ENCODE measurements at places on chromosomes 12 and 14.

- DNase-seq: no peak
These were observed 1638.1 kb upstream of the SEL1L start for GRCh38 chr14:83171761-83172160.

DNA sequence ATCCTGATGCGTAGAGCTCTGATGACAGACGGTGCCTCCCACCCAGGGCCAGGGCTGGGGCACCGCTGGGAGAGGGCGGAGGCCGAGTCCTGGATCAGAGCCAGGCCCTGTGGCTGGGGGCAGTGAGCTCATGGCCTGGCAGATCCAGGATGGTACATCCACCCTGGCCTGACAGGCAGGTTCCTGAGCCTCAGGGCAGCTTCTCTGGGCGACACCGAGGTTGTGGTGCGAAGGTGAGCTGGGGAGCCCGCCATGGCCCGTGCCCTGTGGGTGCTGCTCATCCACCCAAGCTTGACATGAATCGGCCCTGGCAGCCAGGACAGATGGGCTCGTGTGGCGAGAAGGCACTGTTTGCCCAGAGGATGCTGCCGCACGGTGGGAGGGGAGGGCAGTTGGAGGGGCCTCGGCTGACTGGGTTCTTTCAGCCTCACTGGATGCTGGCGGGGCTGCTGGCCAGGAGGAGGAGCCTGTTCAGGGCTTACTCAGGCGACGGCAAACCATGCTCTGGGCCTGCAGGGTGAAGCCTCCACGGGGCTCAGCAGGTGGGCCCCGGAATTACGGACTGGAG lies 16.6 kb downstream of the LRTM2 start:
- DNase-seq: no peak

- no peak for DNase-seq
These were observed 37.5 kb downstream of the TM7SF3 start for GRCh38 chr12:26976687-26977086.

DNA sequence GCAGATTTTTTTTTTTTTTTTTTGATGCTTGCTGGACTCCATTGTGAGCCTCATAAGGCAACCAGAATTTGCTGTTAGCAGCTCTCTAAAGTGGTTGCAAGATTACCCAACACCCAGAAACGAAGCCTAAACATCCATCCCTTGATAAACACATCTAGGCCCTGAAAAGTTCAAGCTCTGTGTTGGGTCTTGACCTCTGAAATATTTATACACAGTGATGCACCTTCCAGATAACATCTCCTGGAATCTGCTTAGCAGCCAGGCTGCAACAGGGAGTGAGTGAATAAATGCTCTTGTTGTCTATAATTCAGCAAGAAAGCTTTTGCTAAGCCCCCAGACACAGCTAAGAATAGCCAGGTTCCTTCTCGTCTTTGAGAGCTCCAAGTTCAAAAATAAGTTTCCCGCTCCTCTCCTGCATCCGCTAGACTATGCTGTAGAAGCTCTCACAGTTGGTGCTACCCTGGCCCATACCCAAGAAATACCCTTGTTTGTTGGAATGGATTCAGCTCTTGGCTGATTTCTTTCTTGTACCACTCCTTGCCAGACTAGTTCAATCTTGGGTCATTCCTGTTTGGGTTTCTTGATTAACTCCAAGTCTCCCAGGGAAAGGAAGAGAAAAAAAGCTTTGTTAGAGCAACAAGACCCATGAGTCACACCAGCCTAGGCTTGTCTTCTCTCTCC lies 610.6 kb upstream of the TBX3 start:
- no peak for DNase-seq

GRCh38 chr14:73634011-73634833 lies 10.6 kb upstream of the DNAL1 start:
- DNase-seq: no peak

DNA sequence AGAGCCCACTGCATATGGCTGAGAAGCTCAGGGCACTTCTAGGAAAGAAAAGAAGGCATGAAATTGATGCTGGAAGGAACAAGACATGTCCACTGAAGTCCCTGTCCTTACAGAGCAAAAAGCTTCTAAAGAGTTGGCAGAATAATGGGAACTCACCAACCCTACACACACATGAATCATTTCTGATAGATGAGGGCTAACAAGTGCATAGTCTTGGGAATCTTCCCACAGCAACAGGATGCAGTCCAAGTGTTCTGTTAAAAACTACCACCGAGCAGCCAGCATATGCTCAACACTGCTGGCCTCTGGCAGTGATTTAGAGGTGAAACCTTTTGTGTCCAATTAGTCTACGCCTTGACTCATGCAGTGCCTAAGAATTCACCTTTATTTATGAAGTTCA lies 44.8 kb downstream of the RHOJ start:
- DNase-seq: no peak

- peak; percentile 44 for DNase-seq
These were observed at the start of gene PDE3A for GRCh38 chr12:20368114-20368650. Gene PDE3A (plus strand): TSS chr12:20368537. CDS start chr12:20369285, 748 bp downstream.

DNA sequence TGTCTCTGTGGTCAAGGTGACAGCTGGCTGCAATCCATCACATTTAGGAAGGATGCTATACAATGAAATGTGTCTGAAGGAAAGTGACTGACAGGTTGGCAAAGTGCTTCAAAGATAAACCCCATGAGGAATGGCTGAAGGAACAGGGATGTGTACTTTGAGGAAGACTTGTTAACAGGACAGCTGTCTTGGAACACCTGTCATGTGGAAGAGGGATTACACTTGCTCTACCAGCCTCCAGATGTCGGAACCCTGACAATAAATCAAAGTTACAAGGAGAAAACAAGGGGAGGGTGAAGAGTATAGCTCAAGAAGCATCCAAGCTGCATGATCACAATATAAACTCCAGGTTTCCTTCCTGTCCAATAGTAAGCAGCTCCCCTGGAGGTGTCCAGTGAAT lies 147.8 kb upstream of the TMCC3 start:
- no peak for DNase-seq

DNA sequence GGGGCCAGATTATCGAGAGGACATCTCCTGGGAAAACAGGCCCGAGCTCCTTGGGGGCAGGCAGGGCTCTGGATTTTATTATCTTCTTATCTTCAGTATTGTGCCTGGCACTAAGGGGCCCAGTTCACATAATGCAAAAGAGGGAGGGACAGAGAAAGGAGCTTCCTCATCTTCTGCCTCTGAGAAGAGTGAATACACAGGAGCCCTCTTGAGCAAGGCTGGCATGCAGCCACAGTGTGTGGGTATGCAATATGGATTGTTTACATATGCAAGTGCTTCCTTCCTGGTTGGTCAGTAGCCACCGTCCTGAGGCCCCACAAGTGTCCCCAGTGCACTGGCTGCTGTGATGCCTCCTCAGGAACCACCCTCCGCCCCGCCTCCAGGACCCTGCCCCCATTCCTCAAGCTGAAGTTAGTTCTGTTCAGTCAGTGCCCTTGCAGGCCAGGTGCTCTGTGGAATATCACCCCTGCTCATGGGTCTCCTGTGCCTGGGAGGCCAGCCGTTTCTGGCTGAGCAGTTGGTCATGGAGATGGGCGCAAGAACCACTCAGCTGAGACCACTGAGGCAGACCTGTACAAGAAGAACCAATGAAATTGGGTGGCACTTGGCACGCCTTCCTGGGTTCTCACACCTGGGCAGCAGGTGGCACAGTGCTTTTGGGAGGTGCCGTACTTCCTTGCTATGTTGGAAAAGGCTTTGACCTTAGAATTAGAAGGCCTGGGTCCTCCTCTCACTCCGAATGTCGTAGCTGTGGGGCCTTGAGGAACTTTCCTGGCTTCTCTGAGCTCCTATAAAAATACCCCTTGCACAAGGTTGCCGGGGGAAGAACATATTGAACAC lies 35.1 kb upstream of the ACTN1 start:
- DNase-seq: no peak

DNA sequence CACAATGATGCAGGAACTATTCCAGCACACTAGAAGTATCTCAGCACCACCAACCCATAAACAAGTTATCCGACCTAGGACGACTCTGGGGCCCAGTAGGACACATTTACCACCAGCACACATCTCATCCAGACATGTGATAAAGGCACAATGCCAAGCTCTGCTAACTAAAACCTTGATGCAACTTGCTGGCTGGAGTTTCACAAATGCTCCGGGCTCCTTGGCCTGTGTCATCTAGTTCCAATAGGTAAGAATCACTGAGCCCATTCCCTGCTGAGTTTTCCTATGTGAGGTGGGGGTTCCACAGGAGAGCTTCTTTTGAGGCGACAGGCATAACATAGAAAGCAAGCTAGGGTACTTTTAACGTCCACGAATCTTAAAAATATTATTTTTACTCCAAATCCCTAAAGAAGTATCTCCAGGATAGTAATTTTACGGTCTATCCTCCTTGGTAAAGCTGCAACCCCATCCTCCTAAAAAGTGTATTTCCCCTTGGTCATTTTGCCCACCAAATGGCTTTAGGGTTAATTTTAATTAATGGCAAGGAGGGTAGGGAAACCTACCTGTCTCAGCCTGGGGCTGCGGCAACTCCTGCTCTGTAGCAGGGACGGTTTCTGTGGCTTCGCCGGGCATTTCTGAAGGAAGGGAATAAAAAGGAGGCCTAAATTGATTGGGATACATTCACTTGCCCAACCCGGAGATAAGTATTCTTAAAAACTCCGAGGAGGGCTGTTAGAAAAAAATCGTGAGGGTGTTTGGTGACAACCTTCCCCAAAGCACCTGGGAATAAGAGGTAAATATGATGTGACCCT lies 1.0 kb downstream of the NACA start:
- peak; percentile 55 for DNase-seq

- no peak for DNase-seq
These were observed 18.1 kb upstream of the SMCO2 start for GRCh38 chr12:27428466-27428865.
